ENCODE measurements at places on chromosomes 12 and 14. TPM values are rescaled to one million over a fixed set of nuclear protein-coding genes. Genes with fewer than 3 reads are reported as not detected.

ISM2 gene
- polyA plus RNA-seq, result 2.8 TPM

SSPN gene
- 13.6 TPM for polyA plus RNA-seq

PDE6H gene
- not detected for polyA plus RNA-seq

- no peak for DNase-seq
Observed at GRCh38 chr14:39474416-39474911, 42.2 kb upstream of the FBXO33 start.

INHBE gene
- 0.42 TPM for polyA plus RNA-seq

DNA sequence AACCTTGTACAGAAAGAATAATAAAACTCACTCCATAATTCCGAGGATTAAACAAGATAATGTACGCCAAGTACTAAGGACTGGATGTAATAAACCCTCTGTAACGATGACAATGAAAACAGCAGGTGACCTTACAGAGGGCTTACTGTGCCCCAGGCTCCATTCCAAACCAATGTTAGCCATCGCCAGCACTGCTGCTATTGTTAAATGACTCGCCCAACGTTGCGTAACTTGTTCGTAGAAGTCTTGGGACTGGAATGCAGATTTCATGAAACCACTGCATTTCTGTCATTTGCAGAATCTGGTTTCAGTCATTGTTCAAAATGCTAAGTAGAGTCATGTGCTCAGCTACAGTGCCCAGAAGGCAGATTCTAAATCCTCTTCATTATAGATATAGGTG, 728 bp upstream of the STON2 start:
- no peak for DNase-seq

GRCh38 chr14:92686411-92686899, 62.0 kb downstream of the LGMN start:
- no peak for DNase-seq

DNA sequence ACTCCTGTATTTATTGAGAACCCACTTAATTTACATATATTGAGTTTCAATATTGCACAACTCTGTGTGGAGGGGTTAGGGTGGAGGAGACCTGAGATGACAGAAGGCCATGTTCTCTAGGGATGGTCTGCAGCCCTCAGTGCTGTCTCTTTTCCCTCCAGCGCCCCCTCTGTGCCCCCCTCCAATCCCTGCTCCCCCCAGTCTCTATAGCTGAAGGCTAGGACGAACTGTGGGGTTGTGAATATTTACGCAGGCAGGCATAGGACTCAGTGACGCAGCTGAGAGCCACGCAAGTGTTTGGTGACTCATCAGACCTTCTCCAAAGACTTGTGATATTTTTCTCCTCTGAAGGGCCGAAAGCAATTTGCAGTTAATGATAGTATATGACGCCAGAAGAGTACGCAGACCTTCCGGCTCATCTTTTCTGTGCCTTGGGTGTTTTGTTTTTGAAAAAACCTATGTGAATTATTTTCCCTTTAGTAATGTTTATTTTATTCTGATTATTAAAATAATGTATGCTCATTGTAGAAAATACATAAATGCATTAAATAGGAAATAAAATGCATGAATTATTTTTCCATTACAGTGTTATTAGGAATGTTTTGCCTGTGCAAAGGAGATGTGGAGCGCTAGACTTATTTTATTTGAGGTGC, 85.3 kb downstream of the SLC25A47 start:
- no peak for DNase-seq

- DNase-seq, result no peak
Observed at GRCh38 chr12:14961466-14962152, at the start of gene ARHGDIB. TSS of gene ARHGDIB (minus strand) at chr12:14961601. CDS start at chr12:14950712, 10,889 bp downstream.
